ENCODE measurements at places on chromosomes 3 and 15. TPM values are rescaled to one million over a fixed set of nuclear protein-coding genes. Genes with fewer than 3 reads are reported as not detected.

ARPP19 gene
- total RNA-seq = 138 TPM

MYL3 gene
- 7.8 TPM for total RNA-seq

PTH1R gene
- total RNA-seq = 5.7 TPM

LRTM1 gene
- 0.16 TPM for total RNA-seq

NBEAL2 gene
- 2.3 TPM for total RNA-seq

HDDC3 gene
- total RNA-seq = 11.5 TPM

TMEM202 gene
- not detected for total RNA-seq
